ENCODE measurements at places on chromosomes 6 and 20. TPM values are rescaled to one million over a fixed set of nuclear protein-coding genes. Genes with fewer than 3 reads are reported as not detected.

DNA sequence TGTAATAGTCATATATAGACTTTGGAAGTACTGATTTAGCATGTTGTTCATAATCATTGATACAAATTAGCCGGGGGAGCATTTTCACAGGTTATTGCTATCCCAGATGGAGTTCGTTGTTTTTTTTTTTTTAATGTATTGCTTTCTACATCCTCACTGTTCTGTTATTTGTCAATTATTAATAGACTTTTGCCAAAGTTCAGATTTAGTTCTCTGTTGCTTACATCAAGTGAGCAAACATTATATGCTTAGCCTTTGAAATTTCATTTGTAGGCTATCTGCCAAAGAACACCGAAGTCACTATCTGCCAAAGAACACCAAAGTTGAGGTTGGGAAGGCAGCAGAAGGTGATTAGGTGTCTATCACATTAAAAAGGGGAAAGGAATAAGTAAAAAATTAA is at the start of gene HAO1:
TSS of gene HAO1 (minus strand) at position 118 of the 400 bp plus-strand sequence. CDS start at position 82, 36 bp downstream.
- no peak for DNase-seq
- H3K4me3 ChIP-seq = no peak within 1 kb of the TSS
- no peaks in the 10 kb centered on the region for H3K36me3 ChIP-seq
- no peaks in the 10 kb centered on the region for H3K4me1 ChIP-seq

The SAMD3 gene
- total RNA-seq = 2.5 TPM

DNA sequence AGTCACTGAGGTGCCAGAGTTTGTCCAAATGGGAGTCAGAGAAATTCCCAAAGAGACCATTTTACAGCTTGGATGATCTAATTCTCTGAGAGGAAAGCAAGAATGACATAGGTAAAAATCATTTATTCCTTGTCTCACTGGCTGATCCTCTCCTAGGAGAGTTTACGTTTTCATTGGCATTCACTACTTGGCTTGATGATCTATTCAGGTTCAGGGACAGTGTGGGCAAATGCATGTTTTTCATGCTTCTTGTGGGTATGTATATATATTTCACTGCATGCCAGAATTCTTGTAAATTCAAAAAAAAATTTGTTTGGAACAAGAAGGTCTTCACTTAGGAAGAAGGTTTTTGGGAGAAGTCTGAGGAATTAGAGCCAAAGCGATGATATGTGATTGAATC is 403.4 kb upstream of the JAG1 start:
- H3K36me3 ChIP-seq = no peaks in the 10 kb centered on the region
- DNase-seq = no peak

- DNase-seq = no peak
- peaks cover 31% of the 10 kb centered on the region for H3K4me1 ChIP-seq
- peak overlapping the region; percentile 89 for H3K4me3 ChIP-seq
- H3K36me3 ChIP-seq = peaks cover 2% of the 10 kb centered on the region
- peaks cover 26% of the 10 kb centered on the region for H3K27me3 ChIP-seq
These were observed 1.4 kb upstream of the CHD6 start for GRCh38 chr20:41619360-41620100.

The SNRPB gene
- total RNA-seq = 567 TPM

DNA sequence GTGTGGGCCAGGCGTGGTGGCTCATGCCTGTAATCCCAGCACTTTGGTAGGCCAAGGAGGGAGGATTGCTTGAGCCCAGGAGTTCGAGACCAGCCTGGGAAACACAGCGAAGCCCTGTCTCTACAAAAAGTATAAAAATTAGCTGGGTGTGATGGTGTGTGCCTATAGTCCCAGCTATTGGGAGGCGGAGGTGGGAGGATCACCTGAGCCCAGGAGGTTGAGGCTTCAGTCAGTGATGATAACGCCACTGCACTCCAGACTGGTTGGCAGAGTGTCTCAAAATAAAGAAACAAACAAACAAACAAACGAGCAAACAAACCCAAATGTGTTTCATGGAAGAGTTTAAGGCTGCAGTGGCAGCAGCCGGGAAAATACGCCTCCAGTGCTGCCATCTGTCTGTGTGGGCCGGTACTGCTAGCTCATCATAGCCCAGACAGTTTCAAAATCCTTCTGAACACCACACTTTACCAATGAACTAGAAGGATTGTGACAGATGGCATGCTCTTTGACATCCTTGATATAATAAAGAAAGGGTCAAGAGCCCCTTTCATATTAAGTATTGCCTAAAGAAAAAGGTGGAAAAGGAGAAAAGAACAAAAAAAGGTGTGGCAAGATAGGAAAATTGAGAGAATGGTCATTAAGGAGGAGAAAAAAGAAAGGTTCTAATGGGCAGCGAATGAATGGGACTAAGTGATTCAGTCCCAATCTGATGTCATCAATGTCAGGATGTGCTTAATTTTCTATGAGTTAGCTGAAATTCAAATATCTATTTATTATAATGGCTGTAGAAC is 298.6 kb downstream of the SYNE1 start:
- H3K4me3 ChIP-seq = no peak overlapping the region
- DNase-seq = peak; percentile 87
- H3K36me3 ChIP-seq = no peaks in the 10 kb centered on the region

The SPINT3 gene
- total RNA-seq = not detected

GRCh38 chr6:120348926-120349325 is 985.4 kb downstream of the TBC1D32 start:
- H3K27me3 ChIP-seq = no peaks in the 10 kb centered on the region
- no peak overlapping the region for H3K4me3 ChIP-seq
- H3K36me3 ChIP-seq = no peaks in the 10 kb centered on the region
- H3K27ac ChIP-seq = no peak overlapping the region
- no peaks in the 10 kb centered on the region for H3K4me1 ChIP-seq

The ARFRP1 gene
- total RNA-seq = 63.4 TPM

- peak overlapping the region; percentile 99 for H3K27ac ChIP-seq
- peak; percentile 91 for DNase-seq
- H3K27me3 ChIP-seq = no peaks in the 10 kb centered on the region
- peak overlapping the region; percentile 98 for H3K4me3 ChIP-seq
These were observed 35.4 kb downstream of the CEP250 start for GRCh38 chr20:35490736-35491181.

The FHL5 gene
- not detected for total RNA-seq

GRCh38 chr20:45036044-45036755 is 64.7 kb downstream of the KCNS1 start:
- no peak overlapping the region for H3K4me3 ChIP-seq
- H3K4me1 ChIP-seq = peaks cover 42% of the 10 kb centered on the region
- H3K27ac ChIP-seq = peak overlapping the region; percentile 80

GRCh38 chr20:11329271-11329670 is 588.4 kb upstream of the BTBD3 start:
- H3K27me3 ChIP-seq = no peaks in the 10 kb centered on the region
- H3K4me3 ChIP-seq = no peak overlapping the region
- H3K27ac ChIP-seq = no peak overlapping the region
- H3K36me3 ChIP-seq = no peaks in the 10 kb centered on the region
- H3K4me1 ChIP-seq = no peaks in the 10 kb centered on the region

The DDRGK1 gene
- total RNA-seq = 59.0 TPM

GRCh38 chr6:10999994-11000393 is 44.1 kb downstream of the ELOVL2 start:
- peaks cover 10% of the 10 kb centered on the region for H3K27me3 ChIP-seq
- no peaks in the 10 kb centered on the region for H3K4me1 ChIP-seq
- no peak overlapping the region for H3K4me3 ChIP-seq
- H3K27ac ChIP-seq = no peak overlapping the region
- H3K36me3 ChIP-seq = no peaks in the 10 kb centered on the region
- no peak for DNase-seq

The C6orf132 gene
- total RNA-seq = 0.40 TPM

DNA sequence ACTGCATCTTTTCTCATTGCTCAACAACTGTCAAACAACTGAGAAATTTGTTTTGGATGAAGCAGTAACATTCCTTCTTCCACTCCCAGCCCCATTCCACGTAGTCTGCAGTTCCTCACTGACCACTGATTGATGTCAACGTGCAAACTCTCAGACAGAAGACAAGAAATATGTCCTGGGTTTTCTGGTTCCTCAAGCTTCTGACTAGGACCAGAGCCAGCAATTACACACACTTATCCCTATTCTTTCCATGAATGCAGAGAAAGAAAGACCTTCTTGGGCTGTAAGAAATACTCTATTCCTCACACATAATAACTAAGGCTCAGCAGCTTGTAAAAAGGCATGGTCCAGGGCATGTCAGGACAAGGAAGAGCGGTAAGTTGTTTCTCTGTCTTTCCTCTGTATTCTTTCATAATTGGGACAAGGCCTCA is 790.1 kb upstream of the SLC35B3 start:
- DNase-seq = no peak
- no peak overlapping the region for H3K27ac ChIP-seq
- no peak overlapping the region for H3K4me3 ChIP-seq
- no peaks in the 10 kb centered on the region for H3K4me1 ChIP-seq

DNA sequence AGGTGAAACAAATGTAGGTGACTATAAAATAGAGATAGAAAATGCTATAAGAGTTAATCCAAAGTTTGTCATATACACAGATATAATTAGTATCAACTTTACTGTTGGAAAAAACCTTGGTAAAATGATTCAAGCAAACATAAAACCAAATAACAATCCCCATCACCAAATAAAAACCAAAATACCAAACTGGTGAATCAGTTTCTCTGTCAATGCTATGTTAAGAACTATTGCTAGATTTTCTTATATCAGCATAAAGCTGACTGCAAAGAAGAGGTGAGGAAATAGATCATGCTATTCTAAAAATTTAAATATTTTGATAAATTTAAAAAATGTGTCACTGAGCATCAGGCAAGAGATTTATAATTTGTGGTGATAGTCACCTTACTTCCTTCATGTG is 658.4 kb downstream of the PHF3 start:
- H3K36me3 ChIP-seq = no peaks in the 10 kb centered on the region
- H3K4me3 ChIP-seq = no peak overlapping the region
- DNase-seq = no peak
- H3K27me3 ChIP-seq = no peaks in the 10 kb centered on the region
- no peaks in the 10 kb centered on the region for H3K4me1 ChIP-seq

- H3K27ac ChIP-seq = no peak overlapping the region
- H3K36me3 ChIP-seq = no peaks in the 10 kb centered on the region
- no peaks in the 10 kb centered on the region for H3K4me1 ChIP-seq
- H3K27me3 ChIP-seq = no peaks in the 10 kb centered on the region
- no peak for DNase-seq
- no peak overlapping the region for H3K4me3 ChIP-seq
These were observed 226.2 kb downstream of the TTLL2 start for GRCh38 chr6:167550941-167551627.

- no peak for DNase-seq
- no peak overlapping the region for H3K27ac ChIP-seq
- H3K36me3 ChIP-seq = no peaks in the 10 kb centered on the region
These were observed 163.9 kb upstream of the STXBP5 start for GRCh38 chr6:147040121-147040910.

DNA sequence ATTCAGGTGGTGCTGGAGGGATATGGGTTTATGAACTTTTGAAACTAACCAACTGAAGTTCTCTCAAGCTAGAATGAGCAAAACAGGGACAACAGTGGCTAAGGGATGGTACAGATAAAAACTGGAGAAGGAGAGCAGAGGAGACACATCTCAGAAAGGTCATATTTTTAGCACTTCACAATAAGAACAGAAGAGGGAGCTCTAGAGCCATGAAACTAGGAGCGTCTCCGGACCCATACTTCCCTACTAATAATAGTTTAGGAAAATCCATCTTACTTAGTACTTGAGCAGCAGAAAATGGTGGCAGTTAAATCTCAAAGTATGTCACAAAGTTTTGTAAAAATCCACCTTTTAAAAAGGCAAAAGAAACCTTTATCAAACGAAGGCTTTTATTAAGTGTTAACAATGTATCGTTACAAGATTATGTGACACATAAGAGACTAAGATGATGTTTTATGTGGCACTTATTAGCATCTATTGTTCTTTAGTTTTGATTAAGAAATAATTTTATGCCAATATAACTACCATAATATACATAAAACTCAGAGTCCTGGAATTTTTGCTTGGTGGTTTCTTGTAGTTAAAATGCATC is 278.6 kb downstream of the TBC1D32 start:
- peaks cover 2% of the 10 kb centered on the region for H3K27me3 ChIP-seq
- no peaks in the 10 kb centered on the region for H3K4me1 ChIP-seq
- DNase-seq = peak; percentile 60
- H3K4me3 ChIP-seq = no peak overlapping the region
- no peak overlapping the region for H3K27ac ChIP-seq
- H3K36me3 ChIP-seq = no peaks in the 10 kb centered on the region

The CEP85L gene
- total RNA-seq = 42.7 TPM

The DZANK1 gene
- total RNA-seq = 1.9 TPM

DNA sequence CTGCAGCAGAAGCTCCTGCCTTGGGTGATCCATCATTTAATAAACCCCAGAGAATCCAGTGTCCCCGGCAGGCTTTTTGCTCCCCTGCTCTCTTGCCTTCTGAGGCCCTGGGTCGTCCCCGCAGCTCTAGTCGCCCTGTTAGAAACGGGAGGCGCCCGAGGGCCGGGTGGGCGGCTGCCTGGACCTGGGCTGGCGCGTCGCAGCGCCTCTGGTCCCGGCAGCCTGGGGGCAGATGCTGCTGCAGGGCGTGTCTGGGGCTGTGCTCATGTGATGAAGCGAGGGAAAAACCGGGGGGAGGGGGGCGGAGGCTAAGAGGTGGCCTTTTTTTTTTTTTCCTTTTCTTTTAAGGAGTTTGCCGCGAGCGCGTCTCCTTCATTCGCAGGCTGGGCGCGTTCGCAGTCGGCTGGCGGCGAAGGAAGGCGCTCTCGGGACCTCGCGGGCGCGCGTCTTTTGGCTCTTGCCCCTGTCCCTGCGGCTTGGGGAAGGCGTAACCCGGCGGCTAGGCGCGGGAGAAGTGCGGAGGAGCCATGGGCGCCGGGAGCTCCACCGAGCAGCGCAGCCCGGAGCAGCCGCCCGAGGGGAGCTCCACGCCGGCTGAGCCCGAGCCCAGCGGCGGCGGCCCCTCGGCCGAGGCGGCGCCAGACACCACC is 394 bp downstream of the AKAP12 start:
- peaks cover 71% of the 10 kb centered on the region for H3K27me3 ChIP-seq
- H3K36me3 ChIP-seq = no peaks in the 10 kb centered on the region
- H3K4me1 ChIP-seq = peaks cover 6% of the 10 kb centered on the region
- no peak overlapping the region for H3K27ac ChIP-seq

DNA sequence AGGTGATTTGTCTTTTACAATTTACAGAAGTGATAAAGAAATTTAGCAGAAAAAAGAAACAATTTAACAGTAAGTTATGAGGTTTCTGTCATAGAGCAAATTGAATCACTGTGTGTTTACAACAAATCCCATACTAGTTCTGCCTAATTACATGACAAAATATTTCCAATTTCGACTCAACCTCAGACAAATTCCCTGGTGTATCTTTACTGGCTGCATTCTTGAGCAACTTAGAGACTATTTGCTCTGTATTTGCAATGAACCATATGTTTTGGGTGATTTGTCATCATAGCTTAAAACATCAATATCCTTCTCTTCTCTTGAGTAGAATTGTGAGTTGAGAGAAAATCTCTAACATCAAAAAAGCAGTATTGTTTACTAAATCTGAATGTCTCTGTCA is 128.7 kb downstream of the SIM1 start:
- H3K4me1 ChIP-seq = no peaks in the 10 kb centered on the region
- DNase-seq = no peak
- H3K36me3 ChIP-seq = no peaks in the 10 kb centered on the region

GRCh38 chr6:87623248-87623647 is 33.3 kb downstream of the ORC3 start:
- H3K27me3 ChIP-seq = no peaks in the 10 kb centered on the region
- peaks cover 43% of the 10 kb centered on the region for H3K36me3 ChIP-seq
- H3K27ac ChIP-seq = no peak overlapping the region
